ENCODE measurements at places on chromosomes 5 and 9.

GRCh38 chr5:143742951-143743350, 69.0 kb upstream of the HMHB1 start:
- no peak for DNase-seq

- DNase-seq: no peak
Measured at GRCh38 chr5:154788212-154788611, 33.0 kb downstream of the LARP1 start.

DNA sequence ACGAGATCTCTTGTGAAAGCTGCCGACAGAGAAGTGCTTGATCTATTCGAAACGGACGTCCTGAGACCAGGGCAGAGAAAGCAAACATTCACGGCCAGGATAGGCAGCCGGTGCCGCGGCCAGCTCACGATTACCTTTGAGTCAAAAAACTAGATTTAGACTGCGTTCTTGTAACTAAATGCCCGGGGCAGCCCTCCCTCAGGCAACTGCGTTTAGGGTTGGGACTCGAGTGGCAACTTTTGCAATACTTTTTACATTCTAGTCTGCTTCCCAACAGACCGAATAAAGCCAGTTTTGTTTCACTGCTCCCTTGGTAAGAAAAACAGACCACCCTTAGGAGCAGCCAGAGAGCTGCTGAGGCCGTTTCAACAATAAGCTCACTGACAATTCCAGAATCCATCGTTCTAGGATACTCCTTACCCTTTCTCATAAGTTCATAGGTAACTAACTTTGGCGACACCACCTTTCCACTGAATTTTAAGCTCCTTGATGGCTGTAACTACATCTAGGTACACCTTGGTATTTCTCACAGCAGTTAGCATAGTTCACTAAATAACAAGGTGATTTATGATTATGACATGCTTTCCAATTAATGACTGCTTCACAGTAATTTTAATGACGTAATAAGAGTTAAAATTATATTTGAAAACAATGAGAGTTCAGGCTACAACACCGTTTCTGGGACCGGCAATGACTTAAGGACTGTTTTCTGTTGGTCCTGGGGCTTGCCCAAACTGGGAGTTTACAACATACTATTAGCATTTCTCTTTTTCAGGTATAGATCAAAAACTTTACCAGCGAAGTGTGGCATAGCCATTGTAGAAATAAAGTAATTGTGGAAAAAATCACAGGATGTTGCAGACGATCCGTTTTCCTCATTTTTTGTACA, 899 bp upstream of the RAPGEF6 start:
- no peak for DNase-seq

GRCh38 chr5:112833971-112834370, 27.1 kb upstream of the SRP19 start:
- DNase-seq: no peak

DNA sequence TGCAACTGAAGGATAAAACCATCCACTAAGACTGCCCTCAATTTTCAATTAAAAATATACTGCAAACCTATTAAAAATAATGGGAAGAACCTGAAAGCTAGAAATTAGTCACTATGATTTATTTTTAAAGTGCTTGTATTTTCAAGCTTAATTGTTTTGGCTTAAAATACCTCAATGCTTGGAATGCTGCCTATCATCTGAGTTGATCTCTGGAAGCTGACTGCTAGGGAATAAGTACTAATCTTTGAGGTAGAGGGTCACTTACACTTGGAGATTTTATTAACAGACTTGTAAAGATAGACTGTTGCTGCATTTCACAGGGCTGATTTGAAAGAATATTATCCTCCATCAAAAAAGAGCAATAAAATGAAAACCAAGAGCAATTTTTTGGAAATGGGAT, 6.2 kb downstream of the PCSK1 start:
- no peak for DNase-seq

GRCh38 chr5:52544738-52545137, 243.0 kb upstream of the ITGA1 start:
- no peak for DNase-seq

DNA sequence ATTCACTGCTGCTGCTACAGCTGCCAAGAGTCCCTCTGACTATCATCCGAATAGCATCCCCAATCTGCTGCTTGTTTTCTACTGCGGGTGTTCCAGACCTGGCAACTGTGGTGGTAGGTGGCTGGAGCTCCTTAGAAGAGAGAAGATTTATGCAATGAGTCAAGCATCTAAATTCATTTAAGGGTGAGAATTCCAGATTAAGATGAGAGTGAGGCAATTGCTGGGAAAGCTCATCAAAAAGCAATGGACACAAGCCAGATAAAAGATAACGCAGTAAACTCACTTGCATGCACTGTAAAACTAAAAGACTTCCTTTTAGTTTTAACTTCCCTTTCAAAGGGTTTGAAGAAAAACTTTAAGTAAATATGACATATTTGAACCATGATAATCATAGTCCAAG, 3.9 kb downstream of the PLK2 start:
- DNase-seq: no peak

DNA sequence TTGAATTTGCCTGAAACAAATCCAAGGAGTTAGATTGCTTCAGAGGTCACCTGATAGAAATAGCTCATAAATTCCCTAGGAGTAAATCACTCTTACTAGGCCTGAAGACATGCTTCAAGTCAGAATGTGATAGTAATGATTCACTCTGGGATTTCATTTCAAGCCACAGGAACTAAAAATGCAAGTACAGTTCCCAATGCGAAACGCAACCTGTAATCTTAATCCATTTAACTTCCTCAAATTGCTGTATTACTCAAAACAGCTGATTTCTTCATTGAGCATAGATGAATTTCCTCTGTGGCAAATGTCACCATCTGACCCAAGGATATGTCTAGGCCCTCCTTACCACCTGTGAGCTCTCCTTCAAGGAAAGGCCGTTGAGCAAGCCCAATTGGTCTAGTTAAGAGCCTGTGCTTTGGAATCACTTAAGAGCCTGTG, 32.1 kb upstream of the IL6ST start:
- DNase-seq: peak; percentile 56

DNA sequence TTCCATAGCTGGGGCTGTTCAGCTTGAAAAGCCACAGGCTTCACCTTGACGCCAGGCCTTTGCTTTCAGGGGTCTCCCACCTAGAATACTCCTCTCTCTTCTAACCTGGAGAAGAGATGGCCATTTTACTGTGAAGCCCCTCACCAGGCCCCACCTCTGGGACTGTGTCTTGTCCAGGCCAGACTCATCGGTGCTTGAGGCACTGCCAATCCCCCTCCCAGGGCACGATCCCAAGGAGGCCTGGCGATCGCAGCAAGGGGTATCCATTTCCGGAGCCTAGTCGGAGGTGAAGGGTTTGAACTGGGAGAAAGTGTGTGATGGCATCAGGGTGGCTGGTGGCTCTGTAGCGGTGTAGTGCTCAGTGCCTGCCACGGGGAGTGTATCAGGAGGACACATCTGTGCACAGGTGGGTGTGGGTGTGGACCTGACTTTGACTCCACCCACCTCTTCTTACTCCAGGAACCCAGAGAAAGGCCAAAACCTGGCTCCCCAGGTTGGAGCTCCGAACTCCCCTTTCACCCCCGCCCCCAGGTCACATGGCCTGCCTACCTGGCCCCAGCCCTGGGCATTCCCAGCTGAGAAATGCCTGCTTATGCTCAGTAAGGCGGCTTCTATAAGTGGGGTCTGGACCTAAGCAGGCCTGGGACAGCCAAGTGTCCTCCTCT, 27.4 kb upstream of the ENHO start:
- no peak for DNase-seq

- no peak for DNase-seq
Measured at GRCh38 chr5:143130613-143131305, 272.7 kb downstream of the NR3C1 start.

GRCh38 chr9:23555851-23556250, 270.2 kb downstream of the ELAVL2 start:
- DNase-seq: no peak

- DNase-seq: no peak
Measured at GRCh38 chr9:87237336-87237735, 260.3 kb upstream of the DAPK1 start.

DNA sequence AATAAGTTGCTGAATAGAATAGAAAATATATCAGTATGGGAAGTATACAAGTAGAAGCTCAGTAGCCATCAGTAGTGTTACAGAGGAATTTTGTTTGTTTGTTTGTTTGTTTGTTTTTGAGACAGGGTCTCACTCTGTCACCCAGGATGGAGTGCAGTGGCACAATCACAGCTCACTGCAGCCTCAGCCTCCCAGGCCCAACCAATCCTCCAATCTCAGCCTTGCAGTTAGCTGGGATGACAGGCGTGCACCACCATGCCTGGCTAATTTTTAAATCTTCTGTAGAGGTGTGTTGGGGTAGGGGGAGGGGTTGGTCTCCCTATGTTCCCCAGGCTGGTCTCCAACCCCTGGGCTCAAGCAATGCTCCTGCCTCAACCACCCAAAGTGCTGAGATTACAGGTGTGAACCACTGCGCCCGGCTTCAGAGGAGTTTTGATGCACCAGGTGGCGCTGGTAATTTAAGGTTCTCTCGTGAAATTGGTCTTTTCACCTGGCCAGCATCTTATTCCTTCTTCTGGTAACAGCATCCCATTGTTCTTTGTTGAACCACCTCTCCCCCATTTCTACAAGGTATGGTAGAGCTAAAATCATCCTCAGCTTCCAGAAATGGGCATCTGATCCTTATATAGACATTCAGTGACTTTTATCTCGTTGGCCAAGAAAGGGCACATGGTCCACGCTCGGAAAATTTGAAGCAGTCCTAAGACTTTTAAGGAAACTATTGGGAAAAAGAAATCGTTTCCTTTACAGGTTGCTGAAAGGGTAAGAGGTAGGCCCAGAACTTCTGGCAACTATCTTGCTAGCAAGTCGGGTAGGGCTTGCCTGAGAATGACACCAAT, 157.1 kb downstream of the ARRDC3 start:
- DNase-seq: no peak

DNA sequence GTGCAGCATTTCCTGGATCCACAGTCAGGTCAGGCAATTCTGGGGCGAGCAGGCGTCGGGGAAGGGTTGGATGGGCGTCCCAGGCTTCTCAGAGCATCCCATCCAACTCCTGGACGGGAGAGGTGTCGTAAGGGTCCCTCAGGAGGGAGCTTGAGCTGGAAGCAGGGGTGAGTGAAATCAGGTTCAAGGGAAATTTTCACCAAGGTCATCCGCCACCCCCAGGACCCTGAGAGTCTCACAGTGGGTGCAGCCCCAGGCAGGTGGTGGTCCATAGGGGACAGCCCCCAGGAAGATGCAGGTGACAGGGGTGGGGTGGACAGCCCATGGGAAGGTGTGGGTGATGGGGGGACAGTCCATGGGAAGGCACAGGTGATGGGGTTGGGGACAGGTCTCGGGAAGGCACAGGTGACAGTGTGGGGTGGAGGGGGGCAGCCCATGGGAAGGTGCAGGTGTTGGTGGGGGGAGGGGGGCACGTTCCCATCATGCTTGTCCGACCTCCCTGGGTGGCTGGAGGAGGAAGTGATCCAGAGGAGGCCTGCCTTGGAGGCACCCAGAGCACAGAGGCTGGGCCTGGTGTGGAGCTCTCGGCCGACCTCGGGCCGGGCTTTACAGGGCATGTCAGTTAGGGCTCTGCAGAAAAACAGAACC, 48.9 kb downstream of the AHRR start:
- no peak for DNase-seq

DNA sequence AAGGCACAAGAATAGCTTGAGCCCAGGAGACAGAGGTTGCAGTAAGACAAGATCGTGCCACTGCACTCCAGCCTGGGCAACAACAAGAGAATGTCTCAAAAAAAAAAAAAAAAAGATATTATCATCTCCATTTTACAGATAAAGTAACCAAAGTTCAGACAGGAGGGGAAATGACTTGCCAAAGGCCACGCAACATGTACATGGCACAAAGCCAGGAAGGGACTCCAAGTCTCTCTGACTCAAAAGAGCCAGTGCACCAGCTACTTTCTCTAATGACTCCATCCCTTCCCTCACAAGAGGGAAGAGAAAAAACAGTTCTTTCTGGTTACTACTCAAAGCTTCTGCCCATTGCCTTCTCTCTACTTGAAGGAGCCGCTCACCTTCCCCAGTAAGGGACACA, 34.1 kb downstream of the SIL1 start:
- DNase-seq: no peak

DNA sequence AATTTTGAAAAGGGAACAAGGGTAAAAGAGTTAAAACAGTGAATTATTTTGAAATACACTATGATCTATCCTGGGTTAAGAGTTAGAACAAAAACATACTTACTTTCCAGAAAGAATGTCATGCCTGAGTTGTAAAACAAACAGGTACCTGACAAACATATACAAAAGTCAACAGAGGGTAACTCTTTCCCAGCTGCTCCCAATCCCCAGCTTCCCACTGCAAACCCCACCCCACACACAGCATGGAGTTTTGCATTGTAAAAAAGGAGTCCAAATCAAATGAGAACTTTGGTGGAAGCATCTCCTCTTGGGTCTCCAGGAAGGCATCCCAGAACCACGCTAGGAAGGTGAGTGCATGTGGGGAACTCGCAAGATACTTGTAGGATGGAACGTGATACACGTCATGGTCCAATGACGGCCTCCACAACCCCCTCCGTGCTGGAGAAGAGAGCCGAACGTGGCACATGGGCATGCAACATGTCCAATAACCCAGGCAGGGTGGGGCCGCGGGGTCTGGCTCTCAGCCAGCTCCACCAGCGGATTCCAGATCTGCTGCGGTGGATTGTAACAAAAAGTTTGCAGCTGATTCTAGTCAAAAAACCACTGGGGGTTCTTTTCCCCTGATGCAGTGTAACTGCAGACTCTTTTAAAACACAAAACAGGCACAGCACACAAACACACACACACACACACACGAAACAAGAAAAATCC, 55.8 kb downstream of the EPB41L4B start:
- no peak for DNase-seq

DNA sequence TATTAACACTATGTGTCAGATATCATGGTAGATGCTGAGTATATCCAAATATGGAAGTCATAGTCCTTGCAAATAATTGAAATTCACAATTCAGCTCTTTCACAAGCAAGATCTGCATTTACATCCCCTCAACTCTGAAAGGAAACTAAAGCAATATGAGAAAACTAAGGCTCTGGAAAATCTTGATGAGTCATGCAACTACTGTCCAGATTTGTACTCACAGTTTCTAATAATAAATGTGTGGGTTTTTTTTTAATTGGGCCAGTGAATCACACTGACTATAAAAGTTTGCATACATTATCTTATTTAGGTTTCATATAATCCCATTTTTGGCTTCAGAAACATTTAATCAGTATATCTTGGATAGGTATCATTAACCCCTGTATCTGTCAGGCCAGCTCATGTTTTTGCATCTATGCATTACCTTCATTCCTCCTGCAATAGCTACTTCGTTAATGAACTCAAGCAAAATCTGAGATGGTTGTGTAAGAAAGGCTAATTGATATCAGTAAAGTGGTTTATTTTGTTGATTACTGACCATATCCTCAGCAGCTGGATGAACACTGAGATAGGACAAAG, 58.7 kb upstream of the PRR16 start:
- DNase-seq: peak; percentile 58

GRCh38 chr5:95181644-95182043, 103.2 kb downstream of the MCTP1 start:
- no peak for DNase-seq

DNA sequence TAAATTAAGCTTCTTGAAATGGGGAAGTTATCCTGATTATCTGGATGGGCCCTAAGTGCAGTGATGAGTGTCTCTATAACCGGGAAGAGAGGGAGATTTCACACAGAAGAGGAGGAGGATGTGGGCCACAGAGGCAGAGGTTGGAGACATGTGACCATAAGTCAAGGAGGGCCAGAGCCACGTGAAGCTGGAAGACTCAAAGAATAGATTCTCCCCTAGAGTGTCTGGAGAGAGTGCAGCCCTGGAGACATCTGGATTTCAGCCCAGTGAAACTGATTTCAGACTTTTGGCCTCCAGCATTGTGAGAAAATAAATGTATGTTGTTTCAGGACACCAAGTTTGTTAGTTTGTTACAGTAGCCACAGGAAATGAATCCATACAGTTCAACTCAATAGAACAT, 442.9 kb downstream of the NTRK2 start:
- DNase-seq: no peak

- DNase-seq: no peak
Measured at GRCh38 chr5:164076556-164076955, 571.1 kb downstream of the MAT2B start.
